ENCODE measurements at places on chromosomes 2 and 18.

DNA sequence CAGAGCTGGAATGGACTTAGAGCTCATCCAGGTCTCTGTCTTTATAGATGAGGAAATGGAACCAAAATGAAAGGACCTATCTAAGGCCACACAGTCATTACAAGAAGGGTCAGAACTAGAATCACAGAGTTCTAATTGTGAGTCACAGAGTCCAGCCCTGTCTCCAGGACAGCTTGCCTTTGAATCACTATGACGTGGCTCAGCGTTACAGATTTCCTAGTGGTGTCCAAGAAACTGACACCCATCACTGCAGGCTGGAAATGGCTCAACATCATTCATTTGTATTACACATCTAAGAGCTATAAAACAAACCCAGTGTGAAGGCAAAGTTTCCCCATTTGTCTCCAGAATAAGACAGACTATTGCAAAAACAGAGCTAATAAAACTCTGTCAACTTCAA, 164.3 kb upstream of the SIX2 start:
- no peak for DNase-seq

GRCh38 chr2:173862612-173863217, 102.5 kb downstream of the SP3 start:
- no peak for DNase-seq

- DNase-seq, result no peak
These were observed 168.6 kb upstream of the SMAD7 start for GRCh38 chr18:49119401-49119800.

- DNase-seq, result no peak
These were observed 64.1 kb downstream of the EIF2AK3 start for GRCh38 chr2:88563129-88563528.

- DNase-seq, result no peak
These were observed 226.8 kb downstream of the LDLRAD4 start for GRCh38 chr18:13445241-13445897.

DNA sequence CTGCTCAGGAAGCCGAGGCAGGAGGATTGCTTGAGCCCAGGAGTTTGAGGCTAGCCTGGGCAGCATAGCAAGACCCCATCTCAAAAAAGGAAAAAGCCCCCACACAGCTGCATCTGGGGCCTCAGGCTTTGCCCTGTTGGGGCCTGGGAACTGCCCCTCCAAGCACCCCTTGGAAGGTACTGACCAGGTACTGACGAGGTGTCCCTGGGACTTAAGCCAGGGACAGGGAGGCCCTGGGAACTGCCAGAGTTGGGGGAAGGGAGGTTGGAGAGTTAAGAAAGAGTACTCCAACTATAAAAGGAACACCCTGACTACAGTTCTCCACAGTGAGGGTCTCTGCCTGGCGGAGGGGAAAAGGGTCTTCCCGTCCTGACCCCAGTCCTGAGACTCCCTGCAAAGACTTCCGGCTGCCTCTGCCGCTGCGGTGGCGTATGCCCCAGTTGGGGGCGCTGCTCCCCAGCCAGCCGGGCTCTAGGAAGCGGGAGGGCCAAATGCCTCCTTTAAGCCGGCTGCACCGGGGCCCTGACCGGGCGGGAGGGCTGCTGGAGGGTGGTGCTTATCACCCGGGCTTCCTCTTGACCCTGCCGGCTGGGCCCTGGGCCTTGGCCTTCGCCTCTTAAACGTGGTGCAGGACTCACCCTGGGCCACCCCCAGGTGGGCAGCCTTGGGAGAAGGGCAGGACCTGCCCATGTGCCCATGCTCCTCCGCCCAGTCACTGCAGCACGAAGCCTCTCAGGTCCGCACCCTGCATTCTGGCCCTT, 12.8 kb downstream of the SLC30A3 start:
- peak; percentile 31 for DNase-seq

DNA sequence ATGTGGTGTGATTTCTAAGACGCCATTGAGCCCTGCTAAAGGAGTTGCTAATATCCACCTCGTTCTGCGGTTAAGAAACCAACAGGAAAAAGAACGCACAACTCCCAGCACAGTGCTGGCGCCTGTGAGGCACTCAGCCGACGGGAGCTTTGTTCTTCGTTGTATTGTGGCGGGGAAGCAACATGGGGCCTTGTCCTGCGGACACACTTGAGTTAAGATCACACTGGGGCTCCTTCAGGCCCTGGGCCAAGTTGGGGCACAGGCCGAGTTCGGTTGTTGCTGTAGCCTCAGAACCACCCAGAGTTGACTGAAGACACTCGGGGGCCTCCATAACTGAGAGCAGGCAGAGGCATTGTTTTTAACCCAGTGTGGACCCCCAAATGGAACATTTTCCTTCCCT, 30.6 kb upstream of the CD8A start:
- DNase-seq, result no peak

DNA sequence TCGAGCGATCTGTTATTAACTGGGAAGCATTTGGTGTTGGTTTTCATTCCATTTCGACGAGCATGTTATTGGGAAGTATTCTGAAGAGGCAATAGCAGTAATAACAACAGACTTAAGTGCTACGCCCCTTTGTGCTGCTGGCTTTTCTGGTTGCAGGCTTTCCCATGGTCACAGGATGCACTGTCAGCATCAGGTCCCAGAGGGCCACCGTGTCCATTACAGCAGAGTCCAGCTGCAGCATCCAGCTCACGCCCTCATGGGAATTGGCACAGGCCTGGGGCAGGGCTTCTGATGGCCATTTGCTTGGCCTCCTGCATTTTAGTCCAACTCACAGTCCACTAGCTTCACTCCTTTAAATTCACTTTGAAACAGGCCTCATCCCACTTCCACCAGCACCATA, 44.4 kb downstream of the BCL2L11 start:
- DNase-seq, result no peak

DNA sequence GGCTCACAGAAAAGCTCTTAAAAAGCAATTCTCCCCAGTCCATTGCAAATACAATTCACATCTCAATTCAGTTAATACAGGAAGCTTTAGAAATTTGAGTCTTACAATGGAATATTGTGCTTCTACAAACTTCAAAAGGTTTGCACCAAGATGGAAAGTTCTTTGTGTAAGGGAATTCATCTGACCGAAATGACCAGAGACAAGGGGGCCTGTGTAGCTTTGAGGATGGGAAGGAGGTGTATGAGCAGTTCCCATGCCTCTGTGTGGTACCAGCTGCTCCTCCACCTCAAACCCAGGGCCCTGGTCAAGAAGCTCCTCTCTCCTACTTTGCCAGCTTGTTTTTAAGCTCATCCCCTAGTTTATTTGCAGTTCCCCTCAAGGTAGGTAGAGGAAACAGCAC, 312.8 kb upstream of the PKDCC start:
- no peak for DNase-seq

- DNase-seq, result no peak
These were observed 37.7 kb downstream of the PLEKHB2 start for GRCh38 chr2:131142849-131143248.

GRCh38 chr2:167595839-167596471, 651.4 kb downstream of the STK39 start:
- DNase-seq, result no peak

DNA sequence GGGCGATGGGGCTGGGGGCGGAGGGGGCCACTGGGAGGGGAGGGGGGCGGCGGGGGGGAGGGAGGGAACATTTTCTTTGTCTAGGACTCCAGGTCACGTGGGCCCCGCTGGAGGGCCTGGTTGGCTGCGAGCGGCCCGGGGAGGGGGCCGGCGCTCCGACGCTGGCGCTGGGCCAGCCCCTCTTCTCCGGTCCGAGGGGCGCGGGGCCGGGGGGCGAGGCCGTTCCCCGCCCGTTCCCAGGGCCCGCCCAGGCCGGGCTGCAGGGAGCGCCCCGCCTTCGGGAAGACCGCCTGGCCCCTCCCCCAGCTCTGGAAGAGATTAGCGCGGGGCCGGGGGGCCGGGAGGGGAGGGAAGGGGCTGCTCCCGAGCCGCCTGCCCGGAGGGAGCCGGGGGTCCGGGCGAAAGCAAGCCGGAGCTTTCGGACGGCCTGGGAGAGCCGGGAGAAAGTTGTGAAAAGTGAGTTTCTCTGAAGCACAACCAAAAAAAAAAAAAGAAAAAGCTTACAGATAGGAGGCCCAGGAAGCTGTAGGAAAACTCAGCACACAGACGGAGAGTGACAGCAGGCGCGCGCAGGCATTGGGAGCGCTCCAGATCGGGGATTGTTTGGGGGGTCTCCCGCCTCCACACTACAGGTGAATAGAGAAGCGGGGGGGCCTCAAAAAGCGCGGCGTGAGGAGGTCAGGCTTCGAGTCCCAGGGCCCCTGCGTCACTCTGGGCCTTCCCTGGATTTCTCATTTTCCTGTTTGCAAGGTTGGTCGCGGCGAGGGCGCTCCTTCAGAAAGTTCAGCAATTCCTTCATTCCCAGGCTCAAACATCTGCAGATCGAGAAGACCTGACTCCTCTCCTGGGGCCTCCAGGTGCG, 84.1 kb upstream of the POMC start:
- DNase-seq, result peak; percentile 90

GRCh38 chr2:236452238-236452637, 117.4 kb upstream of the ACKR3 start:
- no peak for DNase-seq
